HepG2 (cell line): ENCODE measurements at places on chromosomes 6 and 20. TPM values are rescaled to one million over a fixed set of nuclear protein-coding genes. Genes with fewer than 3 reads are reported as not detected.

DEFB124 gene
- not detected in 2 replicates for total RNA-seq

FAM83C gene
- total RNA-seq = 0.07 TPM in 1 of 2 replicates, not detected in the other

GRCh38 chr6:44222486-44223318 lies 693 bp upstream of the SLC29A1 start:
- H3K4me1 ChIP-seq = peaks cover 80% of the 10 kb centered on the region
- H3K27me3 ChIP-seq = 0 out of 2 replicates have a peak, but pooled peaks cover 1% of the 10 kb centered on the region
- no peak for DNase-seq
- H3K27ac ChIP-seq = no peak overlapping the region
- H3K36me3 ChIP-seq = no peaks in the 10 kb centered on the region

GRCh38 chr20:53757472-53757913 lies 163.9 kb upstream of the ZNF217 start:
- peaks cover 52% of the 10 kb centered on the region for H3K4me1 ChIP-seq
- H3K27me3 ChIP-seq = no peaks in the 10 kb centered on the region
- H3K4me3 ChIP-seq = no peak overlapping the region
- no peaks in the 10 kb centered on the region for H3K36me3 ChIP-seq
- no peak overlapping the region for H3K27ac ChIP-seq
- DNase-seq = no peak

DNA sequence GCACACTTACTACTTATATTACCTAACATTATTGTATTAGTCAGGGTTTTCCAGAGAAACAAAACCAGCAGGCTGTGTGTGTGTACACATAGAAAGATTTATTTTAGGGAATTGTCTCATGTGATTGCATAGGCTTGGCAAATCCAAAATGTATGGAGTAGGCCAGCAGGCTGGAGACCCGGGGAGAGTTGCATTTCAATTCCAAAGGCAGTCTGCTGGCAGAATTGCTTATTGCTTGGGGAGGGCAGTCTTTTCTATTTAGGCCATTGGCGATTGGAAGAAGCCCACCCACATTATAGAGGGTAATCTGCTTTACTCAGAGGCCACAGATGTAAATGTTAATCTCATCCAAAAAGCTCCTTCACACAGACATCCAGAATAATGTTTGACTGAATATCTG lies 157.0 kb downstream of the ADGRG6 start:
- H3K36me3 ChIP-seq = no peaks in the 10 kb centered on the region
- H3K4me3 ChIP-seq = no peak overlapping the region
- H3K27me3 ChIP-seq = no peaks in the 10 kb centered on the region
- H3K4me1 ChIP-seq = peaks cover 8% of the 10 kb centered on the region
- no peak overlapping the region for H3K27ac ChIP-seq

DNA sequence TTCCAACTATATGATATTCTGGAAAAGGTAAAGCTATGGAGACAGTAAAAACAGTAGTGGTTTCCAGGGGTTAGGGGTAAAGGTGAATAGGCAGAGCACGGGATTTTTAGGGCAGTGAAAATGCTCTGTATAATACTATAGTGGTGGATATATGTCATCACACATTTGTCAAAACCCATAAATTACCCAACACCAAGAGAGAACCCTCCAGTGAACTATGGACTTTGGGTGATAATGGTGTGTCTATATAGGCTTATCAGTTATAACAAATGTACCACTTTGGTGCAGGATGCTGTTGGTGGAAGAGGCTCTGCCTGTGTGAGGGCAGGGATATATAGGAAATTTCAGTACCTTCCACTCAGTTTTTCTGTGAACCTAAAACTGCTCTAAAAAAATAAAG lies 149.9 kb downstream of the GPX5 start:
- no peak overlapping the region for H3K4me3 ChIP-seq
- peaks cover 30% of the 10 kb centered on the region for H3K4me1 ChIP-seq
- peak; percentile 69 for DNase-seq
- H3K27me3 ChIP-seq = no peaks in the 10 kb centered on the region

GRCh38 chr20:25437153-25437581 lies 29.7 kb downstream of the GINS1 start:
- H3K4me1 ChIP-seq = no peaks in the 10 kb centered on the region
- no peak overlapping the region for H3K27ac ChIP-seq
- peaks cover 50% of the 10 kb centered on the region for H3K36me3 ChIP-seq
- no peak overlapping the region for H3K4me3 ChIP-seq

GRCh38 chr6:170080828-170081371 lies 210.0 kb downstream of the DLL1 start:
- H3K4me1 ChIP-seq = no peaks in the 10 kb centered on the region
- H3K36me3 ChIP-seq = no peaks in the 10 kb centered on the region
- no peak overlapping the region for H3K4me3 ChIP-seq
- peaks cover 9% of the 10 kb centered on the region for H3K27me3 ChIP-seq
